ENCODE measurements at places on chromosomes 6 and 20.

DNA sequence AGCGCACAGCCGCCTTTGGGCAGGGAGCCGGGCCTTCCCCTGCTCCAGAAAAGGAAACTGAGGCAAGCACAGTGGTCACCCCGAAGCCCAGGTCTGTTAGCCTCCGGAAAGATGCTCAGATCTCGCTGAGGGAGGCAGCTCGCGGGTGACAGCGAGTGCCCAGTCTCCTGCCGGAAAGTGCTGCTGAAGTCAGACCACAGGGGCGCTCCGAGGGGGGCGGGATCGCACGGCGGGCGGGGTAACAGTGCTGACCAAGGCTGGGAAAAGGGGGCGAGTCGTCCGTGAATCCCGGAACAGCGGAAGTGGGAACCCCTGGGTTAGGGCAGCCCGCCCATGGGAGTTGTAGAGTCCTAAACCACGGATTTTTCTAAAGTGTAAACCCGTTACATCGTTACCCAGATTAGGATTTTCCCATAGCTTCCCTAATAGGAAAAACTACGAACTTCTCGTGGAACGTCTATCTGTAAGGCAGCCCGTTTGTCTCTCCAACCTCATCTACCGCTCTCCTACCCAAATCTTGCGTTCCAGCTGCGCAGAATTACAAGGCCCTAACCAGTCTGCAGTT is 504 bp downstream of the VPS16 start:
- peak; percentile 18 for DNase-seq

DNA sequence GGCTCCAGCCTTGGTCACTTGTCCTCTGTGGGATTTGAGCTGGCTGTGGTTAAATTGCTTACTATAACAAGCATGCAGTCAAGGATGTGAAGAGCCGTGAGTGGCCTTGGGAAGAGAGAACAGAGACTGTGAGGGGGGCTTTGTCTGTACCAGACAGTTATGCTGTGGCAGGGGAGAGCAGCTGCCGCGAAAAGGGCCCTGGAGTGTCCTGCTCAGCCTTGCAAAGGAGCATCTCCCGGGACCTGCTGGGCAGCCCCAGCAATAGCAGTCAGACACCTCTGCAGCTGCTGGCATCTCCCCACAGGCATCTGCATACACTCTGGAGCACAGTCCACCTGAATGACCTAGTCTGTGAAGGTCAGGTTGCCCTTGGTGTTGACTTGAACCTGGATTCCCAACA is 6.3 kb downstream of the EBF4 start:
- DNase-seq = no peak

DNA sequence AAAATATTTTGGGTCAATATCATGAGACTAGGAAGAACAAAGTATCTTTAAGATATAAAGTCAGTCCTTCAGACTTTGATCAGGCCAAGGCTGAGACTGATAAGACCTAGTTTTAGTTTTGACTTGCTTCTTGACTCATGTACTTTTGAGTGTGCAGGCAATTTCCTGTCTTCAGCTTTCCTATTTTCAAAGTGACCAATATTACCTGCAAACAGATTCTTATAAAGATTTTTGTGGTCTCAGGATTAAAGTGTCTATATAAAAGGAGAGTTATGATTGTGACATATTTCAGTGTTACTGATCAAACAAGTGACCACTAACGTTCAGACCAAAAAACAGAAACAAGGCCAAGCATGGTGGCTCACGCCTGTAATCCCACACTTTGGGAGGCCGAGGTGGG is 36.0 kb upstream of the AKIRIN2 start:
- no peak for DNase-seq

DNA sequence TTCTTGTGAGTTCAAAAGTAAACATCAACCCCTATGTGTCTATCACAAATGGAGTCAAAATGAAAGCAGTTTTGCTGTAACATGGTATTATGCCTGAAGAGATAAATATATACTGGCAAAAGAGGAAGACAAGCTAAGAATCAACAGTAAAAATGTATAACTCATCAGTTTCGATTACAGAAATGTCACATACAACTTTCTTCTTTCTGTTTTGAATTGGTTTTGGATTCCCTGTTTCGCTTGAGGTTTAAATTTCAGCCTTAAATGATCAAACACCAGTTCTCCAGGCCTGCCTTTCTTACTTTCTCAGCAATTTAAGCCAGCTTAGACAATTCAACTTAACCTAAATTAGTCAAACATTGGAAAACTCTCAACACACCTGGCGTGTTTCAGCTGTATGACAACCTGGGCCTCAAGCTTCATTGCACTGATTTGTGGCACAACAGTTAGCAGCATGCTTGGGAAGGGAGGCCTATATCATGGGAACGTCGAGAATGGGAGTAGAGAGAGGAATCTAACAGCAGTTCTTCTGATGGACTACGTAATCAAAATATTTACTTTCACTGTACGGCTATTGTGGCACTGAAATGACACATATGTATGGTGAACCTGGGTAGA is 51.9 kb upstream of the MARCKS start:
- no peak for DNase-seq

- no peak for DNase-seq
Observed at GRCh38 chr6:88843040-88843439, 120.4 kb downstream of the RNGTT start.

- DNase-seq = peak; percentile 39
Observed at GRCh38 chr6:155328539-155329459, 14.5 kb upstream of the TFB1M start.

- DNase-seq = no peak
Observed at GRCh38 chr20:41170386-41171105, 33.2 kb downstream of the PLCG1 start.

- no peak for DNase-seq
Observed at GRCh38 chr6:145656128-145656527, 79.2 kb downstream of the EPM2A start.

- DNase-seq = no peak
Observed at GRCh38 chr20:48879612-48880245, 41.8 kb upstream of the ARFGEF2 start.

GRCh38 chr20:13119583-13119982 is 101.5 kb upstream of the ISM1 start:
- peak; percentile 71 for DNase-seq

DNA sequence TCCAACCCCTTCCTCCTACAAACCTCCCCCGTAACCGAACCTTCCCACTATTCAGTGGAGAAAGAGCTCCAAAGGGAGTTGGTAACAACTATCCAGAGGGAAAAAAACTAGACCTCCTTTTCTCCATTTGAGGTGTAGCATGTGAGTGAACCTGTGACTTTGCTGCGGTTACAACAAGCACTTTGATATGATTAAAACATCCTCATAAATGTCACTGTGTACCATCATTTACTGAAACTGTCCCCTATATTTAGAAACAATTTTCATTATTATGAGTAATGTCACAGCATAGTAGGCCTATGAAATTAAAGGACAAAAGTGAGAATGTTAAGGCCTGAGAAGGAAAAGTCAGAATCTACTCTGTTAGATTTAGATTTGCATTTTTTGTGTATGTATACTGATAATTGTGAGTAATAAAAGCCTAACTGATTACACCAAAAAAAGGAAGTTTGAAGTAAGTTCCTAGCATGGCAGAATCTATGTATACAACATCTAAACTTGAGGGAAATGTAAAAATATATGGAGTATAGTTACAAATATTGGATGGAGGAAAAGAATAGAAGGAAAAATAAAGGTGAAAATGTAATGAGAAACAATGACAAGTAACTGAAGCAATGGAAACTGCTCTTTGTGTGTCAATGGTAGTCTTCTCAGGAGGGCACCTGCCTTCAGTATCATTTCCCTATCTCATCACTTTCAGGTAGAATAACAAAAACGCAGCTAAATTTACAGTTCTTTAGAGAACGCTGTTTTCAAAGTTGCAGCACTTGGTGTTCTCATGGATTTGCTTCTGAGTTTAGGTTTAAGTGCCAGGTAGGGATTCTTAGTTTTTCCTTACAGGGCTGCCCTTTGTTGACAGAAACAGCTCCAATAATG is 145.9 kb downstream of the IMPG1 start:
- DNase-seq = no peak

DNA sequence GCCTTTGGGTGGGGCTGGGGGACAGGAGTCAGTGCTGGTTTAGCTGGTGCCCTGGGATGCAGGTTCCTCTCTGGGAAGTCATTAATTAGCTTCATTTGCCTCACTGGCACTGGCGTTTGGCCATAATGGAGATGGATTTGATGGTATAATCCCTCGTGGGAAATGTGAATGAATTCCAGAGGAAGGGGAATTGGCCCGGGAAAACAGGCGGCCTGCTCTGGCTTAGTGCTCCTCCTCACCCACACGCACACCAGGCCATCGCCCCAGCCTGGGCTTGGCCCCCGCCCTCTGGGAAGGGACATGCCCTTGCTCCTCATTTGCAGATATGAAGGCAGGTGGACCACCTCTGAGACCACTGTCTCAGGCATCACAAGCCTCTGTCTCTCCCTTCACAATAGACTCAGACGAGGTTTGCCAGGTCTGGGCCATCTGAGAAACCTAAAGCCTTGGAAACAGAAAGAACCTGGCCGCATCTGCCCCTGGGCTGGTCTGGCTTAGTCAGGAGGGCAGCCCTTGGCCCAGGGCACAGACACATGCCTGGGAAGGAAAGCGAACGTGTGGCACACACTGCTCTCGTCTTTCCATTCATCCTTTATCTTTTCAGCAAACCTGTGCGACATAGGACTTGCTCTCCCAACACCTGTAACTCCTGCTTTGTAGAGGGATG is 199.2 kb upstream of the CDH4 start:
- DNase-seq = no peak

DNA sequence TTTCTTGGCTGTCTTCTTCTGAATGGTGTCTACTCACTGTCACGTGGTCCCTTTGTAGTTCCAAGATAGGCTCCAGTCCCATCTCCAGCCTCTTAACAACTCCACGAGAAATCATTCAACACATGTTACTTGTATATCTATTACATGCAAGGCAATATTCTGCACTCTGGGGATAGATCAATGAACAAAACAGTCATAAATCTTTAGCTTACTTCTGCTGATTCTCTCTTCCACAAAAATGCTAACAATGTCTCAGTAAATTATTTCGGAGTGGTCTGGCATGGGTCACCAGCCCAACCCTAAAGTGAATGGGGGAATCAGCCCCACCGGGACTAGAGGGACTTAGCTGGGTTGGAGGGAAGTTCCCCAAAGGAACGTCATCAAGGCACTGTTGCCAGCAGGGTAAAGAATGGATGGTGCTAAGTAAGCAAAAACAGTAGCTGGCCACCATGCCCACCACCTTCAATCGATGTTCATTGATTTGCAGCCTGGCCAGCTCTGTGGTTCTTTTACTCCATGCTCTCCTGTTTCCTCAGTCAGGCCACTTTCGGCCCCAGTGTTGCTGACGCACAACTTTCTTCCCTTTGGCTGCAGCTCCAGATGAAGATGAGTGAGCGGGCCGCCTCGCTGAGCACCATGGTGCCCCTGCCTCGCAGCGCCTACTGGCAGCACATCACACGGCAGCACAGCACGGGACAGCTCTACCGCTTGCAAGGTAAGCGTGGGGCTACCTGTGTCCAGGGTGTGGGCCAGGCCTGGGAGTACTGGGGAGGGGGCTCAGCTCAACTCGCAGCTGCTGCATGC is 167.7 kb downstream of the DOK5 start:
- DNase-seq = no peak

- no peak for DNase-seq
Observed at GRCh38 chr6:152595499-152595898, 41.7 kb downstream of the SYNE1 start.

- peak; percentile 93 for DNase-seq
Observed at GRCh38 chr20:16580147-16580546, 6.9 kb upstream of the KIF16B start.

DNA sequence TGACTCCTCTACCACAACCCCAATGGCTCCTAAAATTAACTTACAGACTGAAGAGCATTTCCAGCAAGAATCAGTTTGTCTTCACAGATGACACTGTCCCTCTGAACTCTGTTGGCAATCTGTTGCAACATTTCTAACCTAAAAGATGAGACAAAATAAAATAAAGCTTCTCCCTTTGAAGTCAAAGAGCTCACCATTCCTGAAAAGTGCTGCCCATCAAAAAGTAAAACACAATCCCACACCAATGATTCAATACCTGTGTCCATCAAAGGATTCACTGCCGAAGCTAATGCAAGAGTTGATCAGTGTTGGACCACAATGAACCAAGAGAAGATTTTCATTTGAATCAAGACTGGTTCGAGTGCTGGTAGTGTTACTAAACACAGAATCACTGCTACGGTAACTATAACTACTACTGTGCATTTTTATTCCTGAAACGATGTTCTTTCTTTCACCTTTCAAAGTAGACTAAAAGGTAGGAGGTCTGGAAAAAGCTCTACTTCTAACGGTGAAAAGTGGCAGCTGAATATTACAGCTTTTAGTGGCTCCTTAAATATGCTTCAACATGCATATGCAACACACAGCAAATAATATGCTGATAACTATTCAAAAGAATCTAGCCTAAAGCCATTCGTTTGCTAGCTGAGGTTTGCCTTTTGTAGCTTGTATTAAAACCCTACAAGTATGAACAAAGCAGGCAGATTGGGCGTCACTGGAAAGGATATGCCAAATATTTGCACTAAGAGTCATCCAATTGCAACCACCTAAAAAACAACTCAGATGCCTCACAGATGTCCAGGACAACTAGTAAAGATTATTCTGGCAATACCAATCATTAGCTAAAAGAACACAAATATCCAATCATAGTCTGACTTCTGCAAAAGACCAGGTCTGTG is at the start of gene DST:
Gene DST (minus strand): TSS at position 524 of the 896 bp plus-strand sequence.
- DNase-seq = no peak

- no peak for DNase-seq
Observed at GRCh38 chr6:24357336-24358218, at the start of gene DCDC2. DCDC2 (minus strand) TSS chr6:24358059; CDS start chr6:24357750, 309 bp downstream.

- no peak for DNase-seq
Observed at GRCh38 chr6:19311786-19312185, 525.4 kb upstream of the ID4 start.

Measured in NCI-H1105 treated with DMSO at 0.1 percent for 48 hours (cell line).